ENCODE measurements at places on chromosomes 7 and 10.

- DNase-seq: no peak
These were observed 73.8 kb upstream of the PRLHR start for GRCh38 chr10:118669020-118669791.

DNA sequence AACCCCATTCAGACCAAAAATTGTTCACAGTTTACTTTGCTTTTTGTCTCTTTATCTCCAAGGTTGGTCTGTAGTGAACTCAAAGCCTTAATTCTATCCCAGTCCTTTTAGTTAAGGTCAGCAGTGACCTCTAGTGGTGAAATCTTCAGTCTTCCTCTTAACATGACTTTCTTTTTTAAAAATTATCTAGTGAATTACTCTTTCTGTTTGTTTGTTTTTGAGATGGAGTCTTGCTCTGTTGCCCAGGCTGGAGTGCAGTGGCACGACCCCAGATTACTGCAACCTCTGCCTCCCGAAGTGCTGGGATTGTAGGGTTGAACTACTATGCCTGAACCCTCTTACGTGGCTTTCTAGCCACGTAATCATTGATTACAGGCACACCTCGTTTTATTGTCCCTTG lies 25.0 kb downstream of the ZNF487 start:
- DNase-seq: peak; percentile 75

DNA sequence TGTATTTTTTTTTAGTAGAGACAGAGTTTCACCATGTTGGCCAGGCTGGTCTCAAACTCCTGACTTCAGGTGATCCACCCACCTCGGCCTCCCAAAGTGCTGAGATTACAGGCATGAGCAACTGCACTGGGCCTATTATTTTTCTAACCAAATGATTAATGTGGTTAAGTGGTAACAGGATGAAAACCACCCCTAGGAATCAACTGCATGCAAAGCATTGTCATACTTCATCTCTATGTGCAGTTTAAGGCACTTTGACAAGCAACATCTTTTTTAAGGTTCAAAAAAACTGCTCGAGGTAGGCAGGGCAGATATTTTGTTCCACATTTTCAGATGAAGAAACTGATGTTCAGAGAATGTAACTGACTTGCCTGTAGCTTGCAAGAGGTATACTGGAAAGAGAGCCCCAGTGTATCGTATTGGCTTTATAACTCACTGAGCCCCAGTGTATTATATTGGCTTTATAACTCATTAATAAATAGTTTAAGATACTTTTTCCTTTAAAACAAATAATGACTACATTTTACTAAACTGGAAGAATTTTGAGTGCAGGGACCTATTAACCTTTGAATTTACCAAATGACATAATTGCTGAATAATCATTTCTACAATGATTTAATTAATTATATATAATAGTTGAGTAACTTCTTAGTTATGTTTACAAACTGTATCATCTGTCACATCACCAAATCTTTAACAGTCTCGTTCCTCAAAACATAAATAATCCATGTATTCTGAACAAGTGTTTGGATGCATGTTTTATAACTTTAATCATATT lies 38.1 kb downstream of the RTKN2 start:
- no peak for DNase-seq

DNA sequence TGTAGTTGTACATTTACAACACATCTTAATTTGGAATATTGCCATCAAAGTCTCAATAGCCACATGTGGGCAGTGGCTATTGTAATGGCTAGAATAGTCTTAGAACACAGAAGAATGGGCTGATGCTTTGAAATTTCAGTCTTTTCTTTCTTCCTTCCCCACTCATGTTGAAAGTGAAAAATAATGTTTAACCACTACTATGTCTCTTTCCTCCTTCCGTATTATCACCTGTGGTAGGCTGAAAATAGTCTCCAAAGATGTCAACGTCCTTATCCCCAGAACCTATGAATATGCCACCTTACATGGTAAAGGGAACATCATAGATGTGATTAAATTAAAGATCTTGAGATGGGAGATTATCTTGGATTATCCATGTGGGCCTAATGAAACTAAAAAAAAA lies 154.0 kb downstream of the SUGCT start:
- DNase-seq: no peak

- no peak for DNase-seq
These were observed 3.0 kb downstream of the NAMPT start for GRCh38 chr7:106281585-106282318.

GRCh38 chr7:130090745-130091532 lies 20.6 kb downstream of the KLHDC10 start:
- no peak for DNase-seq

GRCh38 chr10:9228771-9229170 lies 1174.3 kb downstream of the GATA3 start:
- DNase-seq: peak; percentile 27

DNA sequence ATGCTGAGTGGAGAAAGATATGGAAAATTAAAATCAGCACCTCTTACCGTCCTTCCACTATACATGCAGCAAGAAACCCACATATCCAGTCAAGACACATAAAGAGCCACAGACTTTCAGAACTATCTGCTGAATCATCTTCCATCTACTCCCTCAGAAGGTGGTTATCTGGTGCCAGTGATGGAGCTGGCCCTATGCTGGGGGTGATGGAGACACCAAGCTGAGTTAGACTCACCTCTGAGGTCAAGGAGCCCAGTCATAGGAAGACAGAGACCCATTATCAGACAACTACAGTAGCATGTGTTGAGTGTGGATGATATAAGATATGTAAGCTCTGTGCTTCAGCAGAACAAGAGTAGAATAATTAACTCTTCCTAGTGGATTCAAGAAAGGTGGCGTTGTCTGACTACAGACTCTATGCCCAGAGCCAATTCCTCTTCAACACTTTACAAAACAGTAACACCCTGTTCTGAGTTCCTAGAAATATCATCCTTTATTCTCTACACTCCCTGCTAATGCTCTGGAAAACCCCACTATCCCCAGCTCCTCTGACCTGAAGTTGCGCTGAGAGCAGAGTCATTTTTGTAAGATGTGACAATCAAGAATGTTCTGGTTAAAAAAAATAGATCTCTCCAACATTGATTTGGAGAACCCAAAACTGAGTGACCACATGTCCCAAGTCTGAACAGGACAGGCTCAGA lies 14.3 kb downstream of the CYP3A5 start:
- no peak for DNase-seq

- DNase-seq: peak; percentile 98
These were observed 29.7 kb downstream of the KIAA1217 start for GRCh38 chr10:24238519-24239247.

GRCh38 chr7:46524350-46524749 lies 603.3 kb upstream of the IGFBP3 start:
- DNase-seq: no peak

DNA sequence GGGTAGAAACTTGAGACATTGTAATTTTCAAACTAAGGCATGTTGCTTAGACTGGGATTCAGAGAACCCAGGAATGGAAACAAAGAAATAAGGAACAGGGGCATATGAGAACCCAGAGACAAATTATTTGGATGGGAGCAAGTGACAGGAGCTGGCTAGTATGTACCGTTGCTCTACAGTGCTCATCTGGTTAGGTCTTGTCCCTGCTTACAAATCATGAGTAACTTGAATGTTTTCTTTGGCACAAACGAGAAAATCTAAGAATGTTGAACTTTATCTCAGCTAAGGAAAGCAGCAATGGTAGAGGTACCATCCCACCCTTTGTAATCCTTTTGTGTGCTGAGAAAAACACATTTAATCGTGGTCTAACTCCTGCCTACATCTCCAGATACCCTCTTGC lies 116.0 kb upstream of the IMMP2L start:
- peak; percentile 54 for DNase-seq

DNA sequence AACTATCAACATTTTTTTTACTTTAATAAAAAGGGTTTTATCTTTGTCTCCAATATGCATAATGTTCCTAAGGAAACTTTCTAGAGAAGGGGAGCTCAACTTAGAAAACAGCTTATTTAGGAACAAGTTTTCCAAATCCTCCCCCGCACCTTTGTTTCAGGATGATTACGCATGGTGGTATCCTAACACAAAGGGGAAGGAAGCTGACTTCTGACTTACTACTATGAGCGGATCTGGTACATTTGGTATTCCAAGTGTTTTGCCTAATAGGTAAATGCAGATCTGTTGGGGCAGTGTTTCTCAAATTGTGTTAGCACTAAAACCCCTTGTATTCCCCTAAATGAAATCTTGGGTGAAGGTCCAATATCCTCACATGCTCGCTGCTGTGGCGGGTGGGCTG lies 229.3 kb upstream of the KLF14 start:
- DNase-seq: no peak
